ENCODE measurements at places on chromosomes 7 and 10.

DNA sequence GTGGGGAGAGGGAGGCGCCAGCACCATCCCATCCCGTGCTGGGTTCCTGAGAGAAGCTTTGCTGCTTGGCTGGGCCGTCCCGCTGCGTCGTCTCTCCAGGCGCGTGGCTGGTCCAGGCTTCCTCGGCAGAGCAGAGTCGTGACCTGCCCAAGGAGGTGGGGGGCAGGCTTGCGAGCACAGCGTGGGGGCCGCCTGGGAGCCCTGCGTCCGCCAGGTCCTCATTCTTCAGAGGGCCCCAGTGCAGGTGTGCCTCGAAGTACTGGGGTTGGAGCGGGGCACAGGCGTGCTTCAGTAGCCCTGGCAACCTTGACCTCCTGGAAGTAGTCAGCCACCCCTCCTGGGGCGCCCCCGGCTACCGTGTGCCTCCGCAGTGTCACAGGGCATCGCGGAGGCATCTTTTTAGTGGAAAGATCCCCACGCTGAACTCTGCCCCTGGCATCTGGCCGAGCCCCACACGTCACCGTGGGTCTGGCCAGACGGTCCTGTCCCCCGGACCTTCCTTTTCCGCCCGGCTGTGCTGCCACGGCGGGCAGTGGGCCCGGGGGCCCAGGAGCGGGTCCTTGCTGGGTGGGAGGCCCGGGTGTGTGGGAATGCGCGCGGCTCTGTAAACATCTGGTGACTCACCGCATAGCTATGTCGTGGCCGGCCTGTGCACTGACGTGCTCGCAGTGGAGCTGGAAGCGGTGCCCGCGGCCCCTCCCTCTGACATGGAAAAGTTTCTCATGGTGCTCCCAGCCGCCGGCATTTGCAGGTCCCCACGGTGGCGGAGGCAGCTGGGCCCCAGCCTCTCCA lies 6.4 kb downstream of the MAFK start:
- peak; percentile 98 for DNase-seq

GRCh38 chr7:36203071-36203790 lies 50.2 kb downstream of the EEPD1 start:
- no peak for DNase-seq

DNA sequence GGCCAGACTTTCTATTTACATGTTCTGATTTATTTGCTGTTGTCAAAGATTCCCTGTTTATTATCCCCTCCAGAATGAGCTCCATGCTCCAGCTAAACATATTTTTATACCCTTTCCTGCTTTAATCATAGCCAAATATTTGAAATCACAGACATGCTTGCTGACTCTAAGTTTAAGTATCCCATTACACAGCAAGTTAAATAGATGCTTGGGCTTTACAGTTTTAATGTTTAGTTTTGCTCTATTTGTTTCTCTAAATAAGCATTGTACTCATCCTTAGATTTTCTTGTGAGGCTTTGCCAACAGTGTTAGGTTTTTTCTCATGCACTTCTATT lies 196.8 kb downstream of the TAX1BP1 start:
- DNase-seq: peak; percentile 33

DNA sequence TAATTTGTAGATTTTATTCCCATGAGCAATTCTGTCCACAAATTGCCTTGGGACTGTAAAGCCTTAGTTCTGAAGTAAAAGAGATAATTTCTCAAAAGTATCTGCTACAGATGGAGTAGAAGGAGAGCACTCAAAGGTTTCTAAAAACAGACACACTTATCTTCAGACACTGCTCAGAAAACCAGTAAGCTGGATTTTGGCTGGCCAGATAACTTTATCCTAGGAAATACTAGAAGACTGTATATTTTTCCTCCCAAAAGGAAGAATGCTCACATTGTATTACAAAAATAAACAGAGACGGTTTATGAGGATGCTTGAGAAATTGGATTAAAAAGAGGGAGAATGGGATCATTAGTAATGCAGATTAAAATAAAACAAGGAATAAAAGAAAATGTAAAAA lies 178.0 kb upstream of the IGFBP3 start:
- DNase-seq: no peak

DNA sequence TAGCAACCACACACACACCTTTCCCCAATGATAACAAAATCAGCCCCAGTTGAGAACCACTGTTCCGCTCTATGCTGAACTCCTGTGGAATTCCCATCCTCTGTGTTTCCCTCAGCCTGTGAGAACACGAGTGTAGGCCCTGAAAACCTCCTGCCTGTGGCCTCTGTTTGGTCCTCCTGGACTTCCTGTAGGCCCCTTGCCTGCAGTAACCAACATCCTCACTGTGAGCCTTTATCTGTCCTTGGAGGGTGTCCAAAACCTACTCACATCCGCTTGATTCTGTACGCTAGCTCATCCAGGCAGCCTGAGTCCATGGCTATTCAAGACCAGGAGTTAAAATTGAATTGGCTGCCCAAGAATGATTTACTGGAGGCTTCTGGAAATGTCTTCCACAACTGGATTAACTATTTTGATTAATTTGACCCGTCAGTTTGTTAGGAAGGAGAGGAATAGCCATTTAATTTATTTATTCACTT lies 149.8 kb downstream of the AKR1D1 start:
- DNase-seq: peak; percentile 66

DNA sequence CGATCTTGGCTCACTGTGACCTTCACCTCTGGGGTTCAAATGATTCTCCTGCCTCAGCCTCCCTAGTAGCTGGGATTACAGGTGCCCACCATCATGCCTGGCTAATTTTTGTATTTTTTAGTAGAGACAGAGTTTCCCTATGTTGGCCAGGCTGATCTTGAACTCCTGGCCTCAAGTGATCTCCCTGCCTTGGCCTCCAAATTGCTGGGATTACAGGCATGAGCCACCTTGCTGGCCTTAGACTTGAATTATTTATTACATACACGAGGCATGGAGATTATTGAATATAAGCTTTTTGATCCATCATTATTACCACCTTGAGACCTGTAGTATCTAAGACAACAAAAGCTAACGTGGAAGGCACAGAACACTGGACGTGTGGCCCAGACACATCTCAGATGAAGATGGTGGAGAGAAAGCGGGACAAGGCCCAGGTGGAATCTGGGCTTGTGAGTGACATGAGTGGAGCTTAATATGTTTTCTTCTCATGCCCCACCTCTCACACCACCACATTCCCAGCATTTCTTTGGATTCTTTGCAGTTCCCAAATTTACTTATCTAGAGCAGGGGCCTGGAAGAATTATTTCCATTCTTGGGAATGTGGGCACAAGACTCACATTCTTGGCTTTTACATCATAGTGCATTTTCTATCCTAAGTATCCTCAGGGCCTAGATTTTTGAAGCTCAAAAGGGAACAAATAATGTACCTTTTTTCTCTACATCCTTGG lies 76.6 kb downstream of the SUGCT start:
- no peak for DNase-seq

DNA sequence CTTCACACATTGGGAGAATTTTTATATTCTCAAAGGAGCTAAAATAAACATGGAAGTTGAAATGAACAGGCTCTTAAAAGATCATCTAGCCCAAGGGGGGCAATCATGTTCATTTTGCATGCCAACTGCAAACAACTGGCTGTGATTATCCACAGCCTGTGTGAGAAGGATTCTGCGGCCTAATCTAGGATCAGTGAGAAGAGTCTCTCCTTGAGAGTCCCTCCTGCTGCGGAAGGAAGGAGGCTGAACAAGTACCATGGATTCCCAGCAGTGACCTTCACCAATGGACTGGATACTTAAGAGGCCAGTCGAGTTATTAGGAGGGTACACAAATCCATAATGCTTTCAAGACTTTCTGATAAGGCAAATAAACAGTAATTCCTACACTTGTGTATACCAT lies 76.7 kb downstream of the IGF2BP3 start:
- no peak for DNase-seq

DNA sequence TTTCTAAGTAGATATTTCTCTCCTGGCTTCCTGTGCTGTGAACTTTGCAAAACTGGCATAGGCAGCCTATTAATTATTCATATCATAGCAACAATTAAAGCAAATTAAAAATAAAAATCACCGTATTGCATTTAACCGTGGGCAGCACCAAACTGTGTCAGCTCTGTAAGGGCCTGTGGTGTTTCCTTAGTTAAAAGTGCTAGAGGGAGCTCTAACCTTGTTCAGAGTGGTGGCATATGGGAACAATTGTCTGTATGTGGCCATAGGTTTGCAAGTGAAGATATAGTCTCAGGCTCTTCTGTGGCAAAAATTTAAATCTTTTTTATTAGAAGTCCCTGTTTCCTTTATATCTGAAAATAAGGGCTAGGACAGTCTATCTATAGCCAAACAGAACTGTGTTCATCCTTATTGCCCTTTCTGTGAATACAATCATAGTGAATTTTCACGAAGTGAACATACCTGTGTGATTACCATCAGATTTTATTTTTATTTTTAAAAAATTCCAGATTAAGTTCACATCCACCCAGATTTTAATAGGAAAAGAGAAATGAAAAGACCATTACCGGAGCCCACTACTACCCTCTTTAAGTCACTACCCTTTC lies 92.6 kb downstream of the POLL start:
- DNase-seq: peak; percentile 13

All from muscle of leg (tissue), 16 donors.